ENCODE measurements at places on chromosomes 1 and 21.

GRCh38 chr1:203839081-203839480, 22.3 kb upstream of the SNRPE start:
- DNase-seq = no peak

DNA sequence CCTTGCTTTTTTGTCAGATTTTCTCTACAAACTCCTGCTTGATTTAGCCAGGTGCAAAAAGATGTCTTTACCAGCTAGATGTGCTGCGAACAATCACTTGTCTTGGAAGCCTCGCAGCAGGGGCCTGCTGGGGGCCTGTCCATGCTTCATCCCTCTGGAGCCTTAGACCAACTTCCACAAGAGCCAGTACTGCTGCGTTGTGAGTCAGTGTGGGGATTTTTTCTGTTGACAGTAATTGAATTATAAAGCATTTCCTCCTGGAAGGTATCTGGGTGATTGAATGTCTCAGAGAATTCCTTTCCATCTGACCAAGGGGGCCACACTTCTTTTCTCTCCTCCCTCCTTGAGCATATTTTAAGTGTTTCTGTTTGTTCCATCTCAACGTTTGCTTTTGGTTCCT, 40.4 kb upstream of the LDLRAP1 start:
- no peak for DNase-seq

- no peak for DNase-seq
Measured at GRCh38 chr1:229879746-229880145, 187.3 kb upstream of the GALNT2 start.

DNA sequence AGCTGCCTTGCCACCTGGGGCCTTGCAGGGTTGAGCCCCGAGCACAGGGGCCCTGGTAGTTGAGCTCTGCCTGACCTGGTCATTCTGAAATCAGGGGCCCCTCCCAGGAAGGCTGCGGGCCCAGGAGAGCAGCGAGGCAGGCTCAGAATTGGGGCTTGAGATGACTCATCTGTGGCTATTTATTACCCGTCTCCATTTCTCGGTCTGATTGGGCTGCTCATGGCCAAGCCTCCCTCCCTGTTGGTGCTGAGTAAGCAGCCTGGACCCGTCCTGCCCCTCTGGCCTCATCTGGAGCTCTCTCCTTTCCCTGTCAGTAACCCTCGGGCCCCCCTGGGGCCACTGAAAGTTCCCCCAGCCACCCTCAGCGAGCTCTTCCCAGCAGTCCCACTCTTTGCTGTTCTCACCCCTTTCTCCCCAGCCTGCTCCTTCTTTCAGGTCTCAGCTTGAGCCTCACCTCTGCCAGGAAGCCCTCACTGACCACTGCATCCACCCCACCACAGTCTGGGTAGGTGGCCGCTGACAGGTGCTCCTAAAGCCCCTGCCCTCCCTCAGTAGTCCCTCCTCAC, 11.0 kb upstream of the TNFRSF8 start:
- DNase-seq = no peak

Measured in CD8-positive, alpha-beta T cell (primary cell).